ENCODE measurements at places on chromosomes 3 and 15. TPM values are rescaled to one million over a fixed set of nuclear protein-coding genes. Genes with fewer than 3 reads are reported as not detected.

GRCh38 chr3:55474213-55474632 lies 12.9 kb downstream of the WNT5A start:
- H3K27me3 ChIP-seq = peaks cover 16% of the 10 kb centered on the region
- peak; percentile 75 for DNase-seq
- no peaks in the 10 kb centered on the region for H3K4me1 ChIP-seq
- no peak overlapping the region for H3K27ac ChIP-seq

- DNase-seq = peak; percentile 76
- no peaks in the 10 kb centered on the region for H3K27me3 ChIP-seq
- H3K4me3 ChIP-seq = no peak overlapping the region
- no peak overlapping the region for H3K27ac ChIP-seq
These were observed 100.4 kb downstream of the DGKG start for GRCh38 chr3:186261638-186262037.

SERINC4 gene
- 0.18 TPM for total RNA-seq

GOLGA8R gene
- 1.7 TPM for total RNA-seq

GRCh38 chr3:96803870-96804269 lies 10.5 kb upstream of the EPHA6 start:
- DNase-seq = no peak
- no peak overlapping the region for H3K4me3 ChIP-seq
- H3K27me3 ChIP-seq = no peaks in the 10 kb centered on the region
- H3K4me1 ChIP-seq = no peaks in the 10 kb centered on the region
- H3K27ac ChIP-seq = no peak overlapping the region
- no peaks in the 10 kb centered on the region for H3K36me3 ChIP-seq

DNA sequence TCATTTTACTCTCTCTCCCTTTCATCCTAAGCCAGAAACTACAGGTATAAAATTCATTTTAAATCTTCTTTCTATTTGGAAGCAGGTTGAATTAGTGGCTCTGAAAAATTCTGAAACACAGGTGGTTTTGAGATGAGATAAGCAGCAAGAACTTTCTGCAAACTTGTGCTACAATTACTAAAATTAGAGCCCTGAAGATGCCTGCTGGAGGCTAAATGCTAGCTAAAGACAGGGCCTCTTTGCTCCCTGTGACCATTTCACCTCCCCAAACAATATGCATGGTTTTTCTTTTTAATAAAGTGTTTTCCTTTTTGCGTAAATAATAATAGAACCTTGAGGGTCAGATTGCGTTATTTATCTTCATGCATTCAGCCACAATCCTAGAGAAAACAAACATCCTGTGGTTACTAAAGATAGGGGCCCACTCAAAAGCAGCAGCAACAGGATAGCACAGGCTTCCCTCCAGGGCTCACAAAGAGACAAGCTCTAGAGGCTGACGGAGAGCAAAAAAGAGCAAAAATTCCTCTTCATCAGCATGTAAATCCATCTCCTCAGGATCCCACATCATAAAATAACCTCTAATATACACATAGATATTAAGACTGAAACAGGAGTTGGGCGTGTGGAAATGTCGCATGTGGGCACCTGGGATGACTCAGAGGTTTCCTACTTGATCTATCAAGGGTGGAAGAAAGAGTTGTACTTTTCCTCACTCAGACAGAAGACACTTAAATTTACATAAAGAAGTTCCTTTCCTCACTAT lies 26.5 kb upstream of the CP start:
- no peaks in the 10 kb centered on the region for H3K27me3 ChIP-seq
- H3K4me3 ChIP-seq = no peak overlapping the region
- DNase-seq = no peak
- H3K36me3 ChIP-seq = no peaks in the 10 kb centered on the region
- H3K27ac ChIP-seq = no peak overlapping the region
- H3K4me1 ChIP-seq = peaks cover 21% of the 10 kb centered on the region

DNA sequence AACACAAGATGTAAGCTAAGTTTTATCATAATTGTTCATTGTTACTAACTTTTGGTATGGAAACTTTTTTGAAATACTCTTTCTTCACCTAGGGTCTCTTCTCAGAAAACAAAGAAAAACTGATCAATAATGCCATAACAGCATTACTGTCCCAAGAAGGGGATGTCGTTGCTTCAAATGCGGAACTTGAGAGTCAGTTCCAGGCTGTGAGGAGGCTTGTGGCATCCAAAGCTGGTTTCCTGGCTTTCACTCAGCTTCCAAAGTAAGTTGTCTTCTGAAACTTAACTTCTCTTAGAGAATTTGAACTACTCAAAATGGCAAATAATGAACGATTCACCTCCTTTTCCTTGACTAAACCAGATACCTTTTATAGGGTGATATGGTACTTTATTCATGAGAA lies 39.3 kb downstream of the DNAJC13 start:
- H3K36me3 ChIP-seq = peaks cover 98% of the 10 kb centered on the region
- no peak overlapping the region for H3K27ac ChIP-seq
- no peaks in the 10 kb centered on the region for H3K4me1 ChIP-seq
- no peak for DNase-seq
- H3K4me3 ChIP-seq = no peak overlapping the region
- H3K27me3 ChIP-seq = no peaks in the 10 kb centered on the region

ZBBX gene
- 2.5 TPM for total RNA-seq

GRCh38 chr3:30613133-30613825 lies 6.9 kb downstream of the TGFBR2 start:
- no peak overlapping the region for H3K27ac ChIP-seq
- H3K4me1 ChIP-seq = no peaks in the 10 kb centered on the region
- no peak for DNase-seq

ANKRD63 gene
- not detected for total RNA-seq

GRCh38 chr3:159432682-159433340 lies 555.8 kb upstream of the IL12A start:
- H3K36me3 ChIP-seq = no peaks in the 10 kb centered on the region
- no peak overlapping the region for H3K4me3 ChIP-seq
- no peak for DNase-seq
- no peaks in the 10 kb centered on the region for H3K27me3 ChIP-seq
- H3K27ac ChIP-seq = no peak overlapping the region

DNA sequence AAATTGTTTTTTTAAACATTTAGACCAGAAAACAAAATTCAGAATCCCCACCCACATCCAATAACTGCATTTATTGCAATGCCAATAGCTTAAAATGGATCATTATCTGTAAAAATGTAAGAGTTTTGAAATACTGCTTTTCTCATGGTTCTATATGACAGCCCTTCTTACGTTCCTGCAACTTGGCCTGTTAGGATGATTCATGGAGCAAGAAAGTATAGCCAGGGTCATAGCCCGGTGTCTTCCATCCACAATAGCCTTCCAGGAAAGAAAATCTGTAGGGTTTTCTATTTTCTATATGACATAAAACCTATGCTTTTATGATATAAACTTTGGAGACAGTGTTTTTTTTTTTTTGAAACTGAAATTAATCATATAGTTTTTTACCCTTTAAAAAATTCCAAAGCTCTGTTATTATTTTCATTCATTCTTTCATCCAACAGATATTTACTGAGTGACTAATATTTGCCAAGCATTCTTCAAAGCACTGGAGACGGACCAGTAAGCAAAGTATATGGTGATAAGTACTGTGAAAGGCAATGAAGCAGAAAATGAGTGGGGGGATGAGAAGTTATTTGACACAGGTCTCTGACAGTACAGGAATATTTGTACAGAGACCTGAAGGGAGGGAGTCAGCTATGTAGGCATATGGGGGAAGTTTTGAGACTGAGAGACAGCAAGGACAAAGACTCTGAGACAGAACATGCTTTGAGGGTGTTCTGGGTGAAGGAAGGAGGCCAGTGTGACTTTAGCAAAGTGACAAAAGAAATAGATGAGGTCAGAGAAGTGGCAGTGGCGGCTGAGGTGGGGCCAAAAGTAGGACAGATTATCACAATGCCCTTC lies 29.0 kb upstream of the SLC2A2 start:
- H3K27me3 ChIP-seq = no peaks in the 10 kb centered on the region
- no peak for DNase-seq
- no peaks in the 10 kb centered on the region for H3K36me3 ChIP-seq
- no peaks in the 10 kb centered on the region for H3K4me1 ChIP-seq
- H3K27ac ChIP-seq = no peak overlapping the region
- no peak overlapping the region for H3K4me3 ChIP-seq

- H3K4me1 ChIP-seq = peaks cover 10% of the 10 kb centered on the region
- no peak overlapping the region for H3K4me3 ChIP-seq
- peak; percentile 54 for DNase-seq
- H3K36me3 ChIP-seq = no peaks in the 10 kb centered on the region
- H3K27me3 ChIP-seq = no peaks in the 10 kb centered on the region
- no peak overlapping the region for H3K27ac ChIP-seq
These were observed 9.6 kb downstream of the UBP1 start for GRCh38 chr3:33430571-33430970.

DNA sequence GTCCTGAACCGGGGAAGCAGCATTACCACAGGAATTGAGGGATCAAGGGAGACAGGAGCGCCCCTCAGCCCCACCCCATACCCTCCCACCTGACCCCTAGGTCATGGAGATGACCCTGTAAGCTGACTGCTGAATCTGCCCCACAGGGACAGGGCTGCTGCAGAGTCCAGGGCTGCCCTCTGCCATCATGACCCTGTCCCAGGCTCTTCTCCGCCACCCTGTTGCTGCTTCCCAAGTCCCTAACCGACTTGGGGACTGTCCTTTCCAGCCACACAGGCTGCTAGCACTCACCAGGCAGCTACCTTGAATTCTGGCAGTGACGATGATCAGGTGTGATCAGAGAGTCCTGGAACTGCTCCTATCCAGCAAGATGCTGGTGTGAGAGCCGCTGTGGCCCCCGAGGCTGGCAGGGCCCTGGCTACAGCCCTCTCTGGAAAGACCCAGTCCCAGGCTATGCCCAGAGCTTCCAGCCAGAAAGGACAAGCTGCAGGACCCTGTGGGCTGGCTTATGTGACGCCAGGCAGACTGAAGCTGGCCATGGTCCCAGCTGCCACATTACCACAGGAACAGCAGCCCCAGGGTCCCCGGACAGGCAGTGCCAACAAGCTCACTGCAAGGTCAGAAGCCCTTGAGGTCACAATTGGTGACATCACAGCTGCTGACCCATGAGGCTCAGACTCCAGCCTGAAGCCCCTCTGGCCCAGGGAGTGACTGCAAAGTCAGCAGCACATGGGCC lies at the start of gene C3orf22:
Gene C3orf22 (minus strand): TSS at position 597 of the 736 bp plus-strand sequence. CDS start 5,542 bp downstream, outside the sequence.
- no peak within 1 kb of the TSS for H3K27ac ChIP-seq
- no peaks in the 10 kb centered on the region for H3K27me3 ChIP-seq
- no peaks in the 10 kb centered on the region for H3K4me1 ChIP-seq
- peak; percentile 51 for DNase-seq

GRCh38 chr3:180478695-180479094 lies 123.3 kb upstream of the TTC14 start:
- H3K4me3 ChIP-seq = no peak overlapping the region
- no peaks in the 10 kb centered on the region for H3K4me1 ChIP-seq
- no peak for DNase-seq
- H3K36me3 ChIP-seq = no peaks in the 10 kb centered on the region
- no peak overlapping the region for H3K27ac ChIP-seq

DNA sequence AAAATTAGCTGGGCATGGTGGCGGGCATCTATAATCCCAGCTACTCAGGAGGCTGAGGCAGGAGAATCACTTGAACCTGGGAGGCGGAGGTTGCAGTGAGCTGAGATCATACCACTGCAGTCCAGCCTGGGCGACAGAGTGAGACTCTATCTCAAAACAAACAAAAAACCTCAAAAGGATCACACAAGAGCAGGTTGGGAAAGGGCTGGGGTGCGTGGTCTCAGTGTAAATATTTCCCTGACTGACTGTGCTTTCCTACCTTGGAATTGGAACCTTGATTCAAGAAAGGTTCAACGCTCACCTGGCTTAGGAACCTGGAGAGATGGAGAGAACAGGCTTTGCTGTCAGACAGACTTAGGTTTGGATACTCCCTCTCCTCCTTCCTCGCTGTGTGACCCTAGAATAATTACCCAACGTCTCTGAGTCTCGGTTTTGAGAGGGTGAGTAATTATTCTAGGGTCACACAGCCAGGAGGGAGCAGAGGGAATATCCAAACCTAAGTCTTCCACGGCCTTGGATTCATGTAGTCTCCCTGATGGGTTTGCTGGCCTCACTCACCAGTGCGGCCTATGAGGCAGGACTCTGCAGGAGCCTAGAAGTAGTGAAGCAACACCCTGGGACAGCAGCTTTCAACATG lies 24.6 kb downstream of the CYP19A1 start:
- no peaks in the 10 kb centered on the region for H3K36me3 ChIP-seq
- peaks cover 4% of the 10 kb centered on the region for H3K4me1 ChIP-seq
- no peak for DNase-seq
- peaks cover 22% of the 10 kb centered on the region for H3K27me3 ChIP-seq

GRCh38 chr3:40258064-40258463 lies 51.4 kb upstream of the EIF1B start:
- H3K27ac ChIP-seq = no peak overlapping the region
- no peaks in the 10 kb centered on the region for H3K4me1 ChIP-seq
- no peaks in the 10 kb centered on the region for H3K27me3 ChIP-seq
- no peak overlapping the region for H3K4me3 ChIP-seq
- H3K36me3 ChIP-seq = no peaks in the 10 kb centered on the region

DNA sequence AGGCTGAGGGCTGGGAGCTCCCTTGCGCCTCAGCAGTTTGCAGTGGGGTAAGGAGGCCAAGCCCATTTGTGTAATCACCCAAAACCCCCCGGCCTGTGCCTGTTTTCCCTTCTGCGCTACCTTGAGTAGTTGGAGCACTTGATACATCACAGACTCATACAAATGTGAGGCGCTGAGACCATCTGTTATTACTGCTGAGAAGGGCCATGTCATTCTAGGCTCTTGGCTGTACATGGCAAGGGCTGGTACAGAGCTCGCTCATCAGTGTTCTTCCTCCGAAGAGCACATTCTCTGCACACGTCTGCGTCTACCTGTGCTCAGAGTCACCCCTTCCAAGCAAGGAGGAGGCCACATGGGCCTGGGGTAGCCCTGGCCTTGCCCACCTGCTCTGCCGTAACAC lies 9.3 kb downstream of the PLA2G4B start:
- no peaks in the 10 kb centered on the region for H3K27me3 ChIP-seq
- no peaks in the 10 kb centered on the region for H3K4me1 ChIP-seq
- H3K4me3 ChIP-seq = no peak overlapping the region
- DNase-seq = no peak
- H3K27ac ChIP-seq = no peak overlapping the region

- DNase-seq = no peak
- H3K4me3 ChIP-seq = no peak overlapping the region
- H3K4me1 ChIP-seq = no peaks in the 10 kb centered on the region
- H3K27ac ChIP-seq = no peak overlapping the region
- no peaks in the 10 kb centered on the region for H3K36me3 ChIP-seq
These were observed 329.7 kb downstream of the TIGIT start for GRCh38 chr3:114623420-114624046.

GRIP2 gene
- total RNA-seq = 0.82 TPM

CCDC80 gene
- total RNA-seq = 4.6 TPM

IRAK2 gene
- 0.66 TPM for total RNA-seq
